NCI-H2171 treated with DMSO at 0.1 percent for 48 hours (cell line): ENCODE measurements at places on chromosomes 7 and 10.

- DNase-seq = peak; percentile 36
Measured at GRCh38 chr7:2818121-2818520, 26.0 kb downstream of the GNA12 start.

DNA sequence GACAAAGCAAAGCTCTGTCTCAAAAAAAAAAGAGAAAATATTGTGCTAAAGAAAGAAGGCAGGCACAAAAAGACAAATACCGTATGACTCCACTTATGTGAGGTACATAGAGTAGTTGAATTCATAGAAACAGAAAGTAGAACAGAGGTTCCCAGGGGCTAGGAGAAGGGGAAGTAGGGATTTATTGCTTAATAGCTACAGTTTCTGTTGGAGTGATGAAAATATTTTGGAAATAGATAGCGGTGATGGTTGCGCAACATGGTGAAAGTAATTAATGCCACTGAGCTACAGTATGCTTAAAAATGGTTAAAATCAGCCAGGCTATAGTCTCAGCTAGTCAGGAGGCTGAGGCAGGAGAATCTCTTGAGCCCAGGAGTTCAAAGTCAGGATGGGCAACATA is 18.5 kb upstream of the NPFFR1 start:
- DNase-seq = no peak

DNA sequence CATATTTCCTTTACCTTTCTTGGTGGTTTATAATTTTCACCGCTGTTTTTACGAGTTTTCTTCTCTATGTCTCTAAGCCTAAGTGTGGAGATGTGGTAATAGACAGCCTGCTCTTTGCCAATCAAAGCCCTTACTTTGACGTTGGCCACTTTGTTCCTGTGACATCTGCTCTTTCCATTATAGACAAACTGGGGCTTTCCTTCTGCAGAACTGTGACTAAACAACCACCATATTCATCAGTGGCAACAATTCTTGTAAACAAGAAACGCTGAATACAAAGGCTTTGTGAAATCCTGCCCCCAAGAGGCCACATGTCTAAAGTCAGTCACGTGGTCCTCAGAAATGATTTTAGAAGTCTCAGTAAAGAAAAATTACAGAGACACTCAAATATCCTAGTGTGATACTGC is 59.6 kb upstream of the CAPZA2 start:
- DNase-seq = peak; percentile 38

- no peak for DNase-seq
Measured at GRCh38 chr10:96646751-96647166, 59.9 kb upstream of the TM9SF3 start.

GRCh38 chr7:133797818-133798520 is 329.2 kb upstream of the LRGUK start:
- no peak for DNase-seq

DNA sequence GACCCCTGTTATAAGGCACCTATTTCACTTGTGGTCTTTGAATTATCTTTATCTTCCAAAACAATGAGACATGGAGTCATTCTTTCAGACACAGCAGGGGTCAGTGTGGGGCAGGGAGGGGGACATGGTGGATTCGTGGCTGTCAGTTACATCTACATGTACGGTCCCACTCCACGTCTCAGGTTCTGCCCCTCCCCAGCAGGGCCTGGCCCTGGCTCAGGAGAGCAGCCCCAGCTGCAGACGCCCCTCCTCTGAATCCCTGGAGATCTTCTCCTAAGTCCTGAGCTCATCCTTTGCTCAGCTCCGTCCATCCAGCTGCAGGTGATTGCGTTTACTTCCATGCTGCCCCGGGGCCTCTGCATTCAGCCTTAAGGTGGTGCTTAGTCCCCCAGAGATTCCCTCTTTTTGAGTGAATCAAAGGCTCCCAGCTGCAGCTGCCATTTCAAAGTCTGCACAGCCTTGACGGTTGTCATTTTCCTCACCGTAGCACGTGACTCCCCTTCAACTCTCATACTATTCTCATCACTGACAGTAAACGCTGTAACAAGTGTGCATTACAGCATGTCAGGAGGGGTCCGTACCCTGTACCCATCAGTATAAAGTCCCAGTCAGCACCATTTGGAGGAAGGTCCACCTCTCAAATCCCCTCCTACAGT is 113.4 kb upstream of the TCERG1L start:
- no peak for DNase-seq

DNA sequence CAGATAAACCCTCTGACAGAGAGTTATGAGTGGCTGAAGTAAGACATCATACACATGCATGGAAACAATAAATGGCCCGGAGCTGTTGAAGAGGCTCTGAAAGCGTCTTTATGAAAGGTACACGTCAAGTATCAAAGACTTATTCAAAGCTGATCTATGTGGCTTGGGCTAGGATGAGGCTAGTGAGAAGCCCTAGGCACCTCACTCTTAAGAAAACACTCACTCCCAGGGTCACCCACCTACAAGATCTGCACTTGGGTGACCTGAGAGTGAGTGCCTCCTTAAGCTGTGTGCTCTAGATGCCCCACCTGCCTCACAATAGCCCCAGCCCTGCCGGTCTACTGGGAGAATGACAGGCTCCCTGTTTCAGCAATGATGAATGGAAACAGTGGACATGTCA is 1.1 kb upstream of the GIMAP1 start:
- DNase-seq = no peak

- no peak for DNase-seq
Measured at GRCh38 chr10:3748484-3748883, 36.5 kb downstream of the KLF6 start.

- DNase-seq = peak; percentile 3
Measured at GRCh38 chr10:68105820-68106219, 3.5 kb upstream of the MYPN start.

- DNase-seq = peak; percentile 84
Measured at GRCh38 chr7:31735991-31736982, 49.3 kb downstream of the PPP1R17 start.

- DNase-seq = no peak
Measured at GRCh38 chr7:155886391-155887173, 74.3 kb upstream of the SHH start.

GRCh38 chr7:102169651-102170392 is 116.8 kb upstream of the SH2B2 start:
- DNase-seq = no peak

- no peak for DNase-seq
Measured at GRCh38 chr10:82660986-82661385, 786.0 kb downstream of the NRG3 start.

DNA sequence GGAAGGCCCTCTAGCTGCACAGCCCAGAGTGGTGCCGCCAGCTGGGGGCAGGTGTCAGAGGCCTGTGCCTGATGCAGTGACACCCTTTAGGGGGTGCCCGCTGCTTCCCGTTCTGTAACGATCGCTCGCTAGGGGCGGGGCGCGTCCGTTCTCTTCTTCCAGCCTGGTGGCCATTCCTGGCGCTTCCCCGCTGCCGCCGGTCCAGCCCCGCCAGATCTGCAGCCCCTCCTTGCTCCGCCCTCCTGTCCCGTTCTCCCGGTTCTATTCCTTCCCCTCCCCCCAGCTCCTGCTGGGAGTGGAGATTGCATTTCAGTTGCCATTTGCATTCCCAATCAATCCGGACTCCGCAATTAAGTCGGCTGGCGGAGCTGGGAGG is 39.2 kb downstream of the AGAP3 start:
- DNase-seq = no peak
